ENCODE measurements at places on chromosomes 7 and 10.

GRCh38 chr10:88896372-88896993 is 16.4 kb downstream of the STAMBPL1 start:
- DNase-seq: no peak

GRCh38 chr10:102691285-102692066 is 22.7 kb downstream of the ARL3 start:
- no peak for DNase-seq

- no peak for DNase-seq
These were observed 22.4 kb downstream of the FBXW4 start for GRCh38 chr10:101672536-101672935.

GRCh38 chr7:50502001-50502684 is 52.0 kb upstream of the FIGNL1 start:
- peak; percentile 97 for DNase-seq

GRCh38 chr7:20350518-20350951 is 19.8 kb downstream of the ITGB8 start:
- no peak for DNase-seq

DNA sequence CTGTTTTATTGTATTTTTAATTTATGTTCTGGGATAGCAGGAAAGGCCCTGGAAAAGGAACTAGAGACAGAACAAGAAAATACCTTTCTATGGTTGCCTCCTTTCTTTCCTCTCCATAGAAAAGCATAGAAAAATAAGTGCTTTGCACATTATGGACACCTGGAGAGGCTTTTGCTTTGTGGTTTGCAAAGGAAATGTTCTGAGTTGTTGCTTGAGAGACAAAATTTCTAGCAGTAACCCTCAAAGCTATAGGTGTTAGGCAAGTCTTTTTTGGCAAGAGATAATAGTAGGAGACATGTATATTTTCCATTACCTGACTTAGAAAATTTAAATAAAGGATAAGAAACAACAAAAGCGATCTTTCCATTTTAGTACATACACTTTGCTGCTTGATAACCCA is 378.6 kb upstream of the PRKCQ start:
- no peak for DNase-seq

GRCh38 chr7:143239813-143240212 is 18.0 kb downstream of the TAS2R40 start:
- no peak for DNase-seq

GRCh38 chr10:111872591-111872990 is 311.0 kb downstream of the GPAM start:
- no peak for DNase-seq

- no peak for DNase-seq
These were observed 1.1 kb downstream of the FKBP9 start for GRCh38 chr7:32958046-32959025.

GRCh38 chr7:153087498-153087897 is 327.9 kb downstream of the ACTR3B start:
- no peak for DNase-seq

DNA sequence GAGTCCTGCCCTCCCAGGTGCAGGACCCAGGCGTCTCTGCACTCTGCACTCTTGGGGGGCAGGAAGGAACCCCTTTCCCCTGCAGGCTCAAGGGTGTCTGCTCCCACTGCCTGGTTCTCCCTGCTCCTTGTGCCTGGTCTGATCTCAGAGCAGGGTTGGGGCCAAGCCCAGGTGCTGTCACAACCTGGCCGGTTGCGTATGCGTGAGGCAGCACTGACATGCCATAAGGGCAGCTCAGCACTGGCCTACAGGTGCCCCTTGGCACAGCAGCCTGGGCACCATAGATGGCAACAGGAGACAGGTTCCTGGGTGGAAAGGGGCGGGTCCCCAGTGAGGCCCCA is 33.2 kb downstream of the DKK1 start:
- no peak for DNase-seq

DNA sequence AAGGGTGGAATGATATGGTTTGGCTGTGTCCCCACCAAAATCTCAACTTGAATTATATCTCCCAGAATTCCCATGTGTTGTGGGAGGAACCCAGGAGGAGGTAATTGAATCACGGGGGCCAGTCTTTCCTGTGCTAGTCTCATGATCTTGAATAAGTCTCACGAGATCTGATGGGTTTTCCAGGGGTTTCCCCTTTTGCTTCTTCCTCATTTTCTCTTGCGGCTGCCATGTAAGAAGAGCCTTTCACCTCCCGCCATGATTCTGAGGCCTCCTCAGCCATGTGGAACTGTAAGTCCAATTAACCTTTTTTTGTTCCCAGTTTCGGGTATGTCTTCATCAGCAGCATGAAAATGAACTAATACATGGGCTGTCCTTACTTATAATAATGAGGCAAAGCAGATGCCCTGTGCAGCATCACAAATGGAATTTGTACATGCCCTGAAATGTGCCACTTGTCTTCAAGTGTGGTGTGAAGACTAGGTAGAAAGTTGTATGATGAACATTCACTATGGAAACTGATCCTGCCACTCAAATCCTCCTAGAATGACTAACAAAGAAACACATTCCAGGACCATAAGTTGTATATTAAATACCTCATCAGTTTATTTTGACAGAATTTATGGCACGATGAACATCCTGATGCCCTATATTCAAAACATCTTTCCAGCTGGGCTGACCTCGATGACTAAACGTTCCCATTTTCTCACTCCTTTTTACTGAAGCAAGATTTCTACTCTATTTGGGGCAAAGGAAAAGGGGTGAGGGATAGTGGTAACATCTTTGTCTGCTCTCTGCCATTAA is 122.8 kb upstream of the CTTNBP2 start:
- no peak for DNase-seq

DNA sequence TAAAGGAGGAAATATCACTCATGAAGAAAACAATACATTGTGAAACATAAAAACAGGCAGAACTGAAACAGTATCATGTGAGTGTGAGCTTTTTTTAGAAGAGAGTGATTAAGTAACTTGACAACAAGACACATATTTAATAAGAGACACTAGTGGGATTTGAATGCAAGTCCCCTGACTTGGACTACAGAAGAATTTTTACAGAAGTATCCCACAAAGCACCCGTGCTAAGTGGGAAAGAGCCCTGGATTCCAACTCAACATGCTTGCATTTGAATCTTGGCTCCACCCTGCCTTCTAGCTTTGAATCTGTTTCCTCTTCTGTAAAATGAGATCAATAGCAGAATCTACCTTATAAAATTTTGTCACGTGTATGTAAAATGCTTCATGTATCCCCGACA is 166.2 kb downstream of the ZNF365 start:
- DNase-seq: no peak

DNA sequence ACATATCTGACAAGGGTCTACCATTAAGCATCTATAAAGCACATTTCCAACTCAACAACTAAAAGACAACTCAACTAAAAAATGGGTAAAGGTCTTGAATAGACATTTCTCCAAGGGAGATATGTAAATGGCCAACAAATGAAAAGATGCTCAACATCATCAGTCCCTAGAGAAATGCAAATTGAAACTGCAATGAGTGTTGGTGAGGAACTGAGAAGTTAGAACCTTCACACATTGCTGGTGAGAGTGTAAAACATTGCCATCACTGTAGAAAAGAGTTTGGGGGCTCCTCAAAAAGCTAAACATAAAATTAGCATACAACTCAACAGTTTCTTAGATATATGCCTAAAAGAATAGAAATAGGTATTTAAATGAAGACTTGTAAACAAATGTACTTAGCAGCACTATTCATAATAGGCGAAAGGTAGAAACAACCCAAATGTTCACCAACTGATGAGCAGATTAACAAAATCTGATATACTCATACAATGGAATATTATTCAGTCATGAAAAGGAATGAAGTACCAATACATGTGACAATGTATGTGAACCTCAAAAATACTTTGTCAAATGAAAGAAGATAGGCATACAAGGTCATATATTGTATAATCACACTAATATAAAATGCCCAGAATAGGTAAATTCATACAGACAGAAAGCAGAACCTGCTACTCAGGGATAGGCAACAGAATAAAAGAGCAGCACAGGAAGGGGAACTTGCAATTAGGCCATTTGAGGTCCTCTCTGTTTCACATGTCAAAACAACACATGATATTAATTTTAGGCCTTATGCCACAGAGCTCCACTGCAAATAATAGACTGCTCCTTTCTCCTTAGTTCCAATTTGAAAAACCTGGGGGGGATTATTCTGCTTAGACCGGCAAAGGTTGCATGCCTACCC is 10.6 kb upstream of the LRRC72 start:
- DNase-seq: no peak

DNA sequence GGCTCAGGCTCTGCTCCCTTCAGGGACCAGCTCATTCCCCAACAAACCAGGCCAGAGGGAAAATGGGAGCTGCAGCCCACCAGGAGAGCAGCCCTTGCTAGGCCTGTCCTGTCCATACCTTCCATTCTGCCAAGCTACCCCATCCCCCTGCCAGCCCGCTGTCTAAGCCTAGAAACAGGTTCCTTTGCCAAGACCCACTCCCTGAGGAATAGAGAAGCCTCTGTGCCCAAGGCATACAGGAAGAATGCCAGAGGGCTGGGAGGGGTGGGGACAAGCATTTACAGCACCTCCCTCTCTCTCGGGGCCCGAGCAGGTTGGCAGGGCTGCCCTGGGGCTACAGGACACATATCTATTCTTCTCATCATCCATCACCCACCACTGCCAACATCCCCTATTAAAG is 178.3 kb downstream of the GRID1 start:
- DNase-seq: no peak

GRCh38 chr7:95840953-95841950 is 68.9 kb downstream of the DYNC1I1 start:
- no peak for DNase-seq

DNA sequence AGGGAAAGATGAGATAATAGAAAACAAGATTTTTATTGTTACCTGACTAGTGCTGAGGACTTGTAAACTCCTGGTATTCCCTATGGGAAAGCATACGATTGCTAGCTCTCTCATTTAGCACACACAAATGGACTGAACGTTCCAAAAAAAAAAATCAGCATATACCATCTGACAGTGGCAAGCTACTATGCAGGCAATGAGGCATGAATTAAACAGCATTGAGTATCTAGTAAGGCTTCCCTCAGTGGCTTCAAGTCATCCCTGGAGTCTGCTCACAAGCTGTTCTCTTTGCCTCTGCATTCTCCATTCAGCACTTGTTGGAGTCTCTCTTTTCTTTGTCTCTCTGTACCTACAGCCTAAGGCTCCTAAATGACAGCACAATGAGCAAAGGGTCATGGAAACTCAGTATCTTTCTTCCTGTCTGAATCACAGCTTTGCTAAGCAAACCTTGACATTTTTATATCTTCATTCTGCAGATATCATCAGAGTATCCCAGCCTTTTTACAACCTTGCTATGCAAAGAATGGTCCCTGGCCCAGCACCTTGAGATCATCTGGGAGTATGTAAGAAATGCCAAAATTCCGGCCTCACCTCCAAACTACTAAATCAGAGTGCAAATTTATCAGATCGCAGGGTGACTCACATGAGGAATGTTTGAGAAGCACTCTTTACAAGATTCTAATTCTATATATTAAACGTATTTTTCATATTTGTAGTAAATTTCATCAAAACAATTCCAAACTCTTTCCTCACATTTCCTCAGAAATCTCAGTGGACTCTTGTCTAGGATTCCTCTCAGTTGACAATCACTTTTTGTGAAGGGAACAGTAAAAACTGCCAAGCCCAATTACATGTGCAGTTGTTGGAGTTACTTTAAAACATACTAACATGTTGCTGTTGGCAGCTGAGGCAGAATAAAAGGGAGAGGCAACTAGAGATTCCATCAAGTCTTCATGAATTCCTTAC is 10.8 kb upstream of the LIPA start:
- DNase-seq: no peak

DNA sequence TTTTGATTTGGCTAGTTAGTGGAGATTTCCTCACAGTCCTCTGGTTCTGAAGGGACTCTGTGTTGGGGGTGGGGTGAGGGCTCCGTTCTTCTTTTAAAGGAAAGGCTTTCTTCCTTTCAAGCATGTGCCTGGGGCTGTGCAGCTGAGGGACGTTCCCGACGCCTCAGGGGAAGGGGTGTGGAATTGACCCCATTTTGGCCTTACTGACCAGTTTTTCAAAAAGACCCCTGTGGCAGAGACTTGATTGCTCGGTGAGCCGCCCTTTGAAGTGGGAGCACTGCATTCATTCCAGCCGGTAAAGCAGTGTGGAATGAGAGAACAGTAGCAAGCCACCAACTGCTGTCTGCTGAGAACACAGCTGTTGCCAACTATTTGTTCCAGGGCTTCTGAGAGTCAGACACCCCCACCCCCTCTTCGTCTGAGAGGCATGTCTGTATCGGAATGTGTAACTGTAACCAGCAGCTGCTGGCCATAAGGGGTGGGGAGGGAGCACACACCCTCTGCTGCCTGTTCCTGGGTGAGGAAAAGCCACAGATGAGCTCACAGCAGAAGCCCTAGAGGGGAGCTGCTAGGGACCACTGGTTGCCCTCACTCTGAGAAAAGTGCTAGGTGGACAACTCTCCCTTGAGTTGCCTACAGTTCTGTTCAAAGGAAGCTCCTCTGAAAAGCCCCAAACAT is 33.2 kb downstream of the WBP1L start:
- peak; percentile 93 for DNase-seq
